ENCODE measurements at places on chromosomes 12 and 14. TPM values are rescaled to one million over a fixed set of nuclear protein-coding genes. Genes with fewer than 3 reads are reported as not detected.

Gene RFX4
- 0.08 TPM for total RNA-seq

Gene GPR65
- total RNA-seq, result not detected

Gene OTUB2
- 2.7 TPM for total RNA-seq

Gene TEX52
- total RNA-seq, result not detected

Gene FAM177A1
- total RNA-seq, result 112 TPM

Gene ERP27
- not detected for total RNA-seq

Gene HOXC5
- total RNA-seq, result 1.0 TPM

Gene SYT1
- 6.1 TPM for total RNA-seq

Gene JDP2
- 34.0 TPM for total RNA-seq

Gene FLVCR2
- total RNA-seq, result 16.0 TPM

Gene TOMM20L
- total RNA-seq, result not detected

Gene KCNK13
- 0.14 TPM for total RNA-seq

Gene GPR162
- total RNA-seq, result 0.41 TPM

Gene BEGAIN
- 6.5 TPM for total RNA-seq

Gene IL23A
- total RNA-seq, result 0.34 TPM

Gene CSRP2
- total RNA-seq, result 21.8 TPM

Gene RASSF9
- 1.0 TPM for total RNA-seq

Gene PPP4R4
- 0.48 TPM for total RNA-seq

Gene NACA
- 1,469 TPM for total RNA-seq

Gene PPP4R3A
- total RNA-seq, result 95.1 TPM

Gene KRT73
- not detected for total RNA-seq

Gene PLEKHH1
- total RNA-seq, result 3.1 TPM

Gene KRT83
- 5.3 TPM for total RNA-seq

Gene CLEC4A
- not detected for total RNA-seq

Gene MANSC1
- total RNA-seq, result 3.9 TPM

Gene ACVRL1
- total RNA-seq, result 0.18 TPM

Gene NTF3
- total RNA-seq, result not detected

Gene SERPINA1
- 1.1 TPM for total RNA-seq

Gene B4GALNT1
- total RNA-seq, result 42.2 TPM

Gene KRT85
- 0.05 TPM for total RNA-seq

Gene FKBP11
- total RNA-seq, result 48.4 TPM

Gene KRR1
- 55.0 TPM for total RNA-seq

Gene GOLT1B
- total RNA-seq, result 94.8 TPM

Gene VASH1
- total RNA-seq, result 3.4 TPM

Gene KRT75
- total RNA-seq, result 0.11 TPM

Gene ACSM4
- total RNA-seq, result not detected

Gene ADAMTS20
- total RNA-seq, result not detected

Gene INHBC
- not detected for total RNA-seq

Gene KRT80
- 38.9 TPM for total RNA-seq

Gene SYNDIG1L
- total RNA-seq, result 0.03 TPM

Gene RHOJ
- not detected for total RNA-seq

Gene ESPL1
- 18.2 TPM for total RNA-seq

Gene NEUROD4
- not detected for total RNA-seq

Gene ASB2
- 0.24 TPM for total RNA-seq

Gene LBHD2
- not detected for total RNA-seq

Gene CHGA
- 2.0 TPM for total RNA-seq

Gene SLC6A13
- 0.28 TPM for total RNA-seq

Gene CD69
- not detected for total RNA-seq

Gene ZDHHC22
- 0.29 TPM for total RNA-seq

Gene VDR
- 3.5 TPM for total RNA-seq

Gene EML5
- 0.32 TPM for total RNA-seq

Gene CALM1
- 361 TPM for total RNA-seq

Gene PRIMA1
- total RNA-seq, result 0.45 TPM

Gene AKAP3
- 0.08 TPM for total RNA-seq

Gene SLC6A15
- total RNA-seq, result 4.0 TPM

Gene AQP2
- not detected for total RNA-seq

Gene NINJ2
- 0.61 TPM for total RNA-seq

Data from A549 treated with AZD2906 at 1 μM for 4 hours (cell line).